Endothelial cell (in vitro differentiated cells): ENCODE measurements at places on chromosomes 2 and 18. TPM values are rescaled to one million over a fixed set of nuclear protein-coding genes. Genes with fewer than 3 reads are reported as not detected.

DNA sequence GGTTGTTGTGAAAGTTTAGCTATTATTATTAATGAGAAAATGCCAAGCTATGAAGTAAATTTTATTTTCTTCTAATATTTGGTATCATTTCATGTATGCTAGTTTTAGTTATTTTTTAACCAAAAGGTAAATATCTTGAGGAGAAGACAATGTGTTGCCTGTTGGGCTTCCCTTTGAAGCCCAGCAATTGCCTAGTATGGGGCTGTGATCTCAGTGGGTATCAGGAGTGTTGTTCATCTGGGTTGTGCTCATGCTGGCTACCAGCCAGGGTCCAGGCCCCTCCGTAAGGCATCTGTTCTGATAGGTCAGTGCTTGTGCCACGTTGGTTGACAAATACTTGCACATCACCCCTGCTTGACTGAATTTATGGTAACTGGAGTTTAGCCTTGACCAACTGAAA is 38.0 kb upstream of the DARS1 start:
- no peak for DNase-seq

DNA sequence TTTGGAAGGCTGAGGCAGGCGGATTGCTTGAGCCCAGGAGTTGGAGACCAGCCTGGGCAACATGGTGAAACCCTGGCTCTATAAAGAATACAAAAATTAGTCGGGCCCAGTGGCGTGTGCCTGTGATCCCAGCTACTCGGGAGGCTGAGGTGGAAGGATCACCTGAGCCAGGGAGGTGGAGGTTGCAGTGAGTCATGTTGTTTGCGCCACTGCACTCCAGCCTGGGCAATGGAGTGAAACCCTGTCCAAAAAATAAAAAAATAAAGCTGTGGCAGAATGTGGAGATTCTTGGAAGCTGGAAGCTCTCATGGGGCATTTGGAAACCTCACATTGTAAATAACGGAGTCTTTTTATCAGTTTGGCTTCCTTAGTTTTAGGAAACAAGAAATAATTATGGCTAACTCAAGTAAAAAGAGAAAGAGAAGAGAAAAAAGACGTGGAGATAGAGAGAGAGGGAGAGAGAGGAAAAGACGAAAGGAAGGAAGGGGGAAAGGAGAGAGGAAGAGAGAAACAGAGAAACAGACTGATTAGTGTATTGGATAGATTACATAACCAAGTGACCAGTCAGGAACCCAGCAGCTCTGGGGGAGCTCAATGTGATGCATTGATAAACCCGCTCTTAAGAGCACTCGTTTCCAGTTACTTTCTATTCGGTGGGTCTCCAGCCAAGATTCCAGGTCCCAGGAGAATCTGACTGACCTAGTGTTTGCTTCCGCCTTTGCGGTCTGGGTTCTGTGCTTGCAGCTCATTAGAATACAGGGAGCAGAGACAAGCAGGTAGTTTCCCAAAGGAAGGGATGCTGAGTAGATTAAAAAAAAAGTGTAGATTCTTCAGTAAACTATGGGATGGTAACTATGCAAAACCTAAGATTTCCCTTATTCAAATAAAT is 1.1 kb upstream of the SPAST start:
- peak; percentile 21 for DNase-seq

- DNase-seq, result peak; percentile 62
Measured at GRCh38 chr2:41836948-41837347, 210.9 kb upstream of the PKDCC start.

DNA sequence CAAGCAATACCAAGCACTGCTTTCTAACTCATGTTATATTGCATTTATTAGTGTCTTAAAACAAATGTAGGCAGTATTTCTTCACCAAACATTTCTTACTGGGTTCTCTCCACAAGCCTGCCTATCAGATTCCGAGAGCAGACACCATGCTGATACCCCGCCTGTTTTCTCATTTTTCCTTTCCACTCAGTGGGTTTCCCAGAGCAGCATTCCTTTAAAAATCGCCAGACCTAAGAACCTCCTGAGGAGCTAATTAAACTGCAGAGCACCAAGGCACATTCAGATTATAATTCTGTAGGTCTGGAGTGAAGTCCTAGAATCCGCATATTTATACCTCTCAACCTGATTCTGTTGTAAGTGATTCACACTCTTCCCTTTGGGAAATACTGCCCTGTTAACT is 405.6 kb downstream of the TNS1 start:
- no peak for DNase-seq

- no peak for DNase-seq
Measured at GRCh38 chr18:57519668-57520424, 66.7 kb downstream of the FECH start.

Gene IL1RL2
- total RNA-seq, result not detected

Gene METTL5
- 36.8 TPM for total RNA-seq
